Fibroblast of skin of right biceps (primary cell): ENCODE measurements at places on chromosomes 16 and 17.
A peak's percentile ranks its signal among the peaks of the same experiment; 100 is the strongest.

DNA sequence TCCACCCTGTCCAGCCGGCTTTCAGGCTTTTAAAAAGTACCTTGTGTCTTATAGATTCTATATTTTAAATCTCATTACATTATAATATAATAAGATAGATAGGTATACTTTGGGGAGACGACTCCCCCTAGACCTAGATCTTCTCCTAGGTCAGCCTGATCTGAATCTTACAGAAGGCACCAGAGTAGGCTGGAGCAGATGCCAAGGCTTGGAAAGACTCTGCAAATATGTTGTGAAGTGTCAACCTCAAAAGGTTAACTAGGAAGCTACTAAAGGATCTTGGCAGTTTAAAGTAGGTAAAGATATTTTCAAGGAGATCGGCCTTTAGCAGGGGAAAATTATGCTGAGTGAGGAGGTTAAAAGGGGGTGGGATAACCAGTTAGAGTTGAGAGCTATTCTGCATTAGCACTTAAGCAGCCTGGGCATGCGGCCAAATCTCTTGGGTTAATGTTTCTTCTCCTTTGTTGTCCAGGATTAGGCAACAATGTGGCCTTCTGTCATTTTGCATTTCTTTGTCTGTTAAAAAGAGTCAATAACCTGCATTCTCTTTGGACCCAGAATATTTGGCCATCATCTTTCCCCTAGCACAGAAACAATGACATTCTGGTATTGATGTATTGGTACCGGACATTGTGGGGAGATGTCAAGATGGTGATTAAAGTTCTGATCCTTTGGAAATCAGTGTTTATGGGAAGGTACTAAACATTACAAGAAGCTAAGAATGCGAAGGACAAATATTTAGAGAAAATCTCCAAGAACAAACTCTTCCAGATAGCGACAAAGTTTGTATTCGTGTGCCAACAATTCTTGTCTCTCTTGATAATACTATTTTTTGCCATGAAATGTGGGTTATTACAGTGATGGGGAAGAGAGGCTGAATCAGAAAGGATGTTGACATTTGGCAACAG lies 51.2 kb upstream of the DHX40 start:
- peak; percentile 78 for DNase-seq

DNA sequence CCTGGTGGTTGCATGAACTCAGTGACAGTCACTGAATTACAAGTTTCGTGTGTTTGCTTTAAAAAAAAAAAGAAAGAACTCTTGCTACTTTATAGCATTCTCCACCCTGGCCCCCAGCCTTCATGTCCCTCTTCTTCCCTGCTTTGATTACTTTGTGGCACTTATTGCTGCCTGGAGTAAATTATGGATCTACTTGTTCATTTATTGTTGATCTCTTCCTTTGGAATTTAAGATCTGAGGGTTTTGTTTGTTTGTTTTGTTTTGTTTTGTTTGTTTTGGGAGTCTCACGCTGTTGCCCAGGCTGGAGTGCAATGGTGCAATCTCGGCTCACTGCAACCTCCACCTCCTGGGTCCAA lies 126.5 kb downstream of the ABCC6 start:
- no peak for DNase-seq

GRCh38 chr17:43881758-43882505 lies 25.4 kb downstream of the MPP2 start:
- DNase-seq, result no peak

- no peak for DNase-seq
These were observed 35.8 kb downstream of the MPRIP start for GRCh38 chr17:17077861-17078732.

- no peak for DNase-seq
These were observed 57.9 kb upstream of the PLCG2 start for GRCh38 chr16:81720973-81721906.

GRCh38 chr17:82866590-82867191 lies 26.9 kb upstream of the ZNF750 start:
- peak; percentile 69 for DNase-seq

DNA sequence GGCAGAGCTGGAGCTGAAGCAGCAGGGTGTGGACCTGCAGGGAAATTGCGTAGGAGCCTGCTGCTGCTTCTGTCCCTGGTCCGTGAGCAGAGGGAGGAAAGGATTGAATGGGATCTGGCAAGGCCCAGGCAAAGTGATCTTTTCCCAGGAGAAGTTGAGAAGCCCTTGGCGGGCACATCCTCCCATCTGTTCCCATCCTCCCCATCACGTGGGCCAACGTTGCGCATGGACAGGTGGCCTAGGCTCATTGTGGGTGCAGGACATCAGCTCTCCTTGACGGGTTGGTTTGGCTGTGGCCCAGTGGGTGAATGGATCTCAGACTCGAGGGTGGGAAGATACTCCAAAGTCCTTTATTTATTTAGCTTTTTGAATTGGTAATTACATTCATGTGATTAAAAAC lies 29.4 kb upstream of the POLR3E start:
- DNase-seq, result no peak
